ENCODE measurements at places on chromosomes 12 and 14.

- peaks cover 78% of the 10 kb centered on the region for H3K4me1 ChIP-seq
- H3K27ac ChIP-seq: peak overlapping the region; percentile 70
- no peaks in the 10 kb centered on the region for H3K27me3 ChIP-seq
- no peak overlapping the region for H3K4me3 ChIP-seq
- peak; percentile 77 for DNase-seq
Observed at GRCh38 chr12:104669089-104669721, 212.5 kb downstream of the CHST11 start.

DNA sequence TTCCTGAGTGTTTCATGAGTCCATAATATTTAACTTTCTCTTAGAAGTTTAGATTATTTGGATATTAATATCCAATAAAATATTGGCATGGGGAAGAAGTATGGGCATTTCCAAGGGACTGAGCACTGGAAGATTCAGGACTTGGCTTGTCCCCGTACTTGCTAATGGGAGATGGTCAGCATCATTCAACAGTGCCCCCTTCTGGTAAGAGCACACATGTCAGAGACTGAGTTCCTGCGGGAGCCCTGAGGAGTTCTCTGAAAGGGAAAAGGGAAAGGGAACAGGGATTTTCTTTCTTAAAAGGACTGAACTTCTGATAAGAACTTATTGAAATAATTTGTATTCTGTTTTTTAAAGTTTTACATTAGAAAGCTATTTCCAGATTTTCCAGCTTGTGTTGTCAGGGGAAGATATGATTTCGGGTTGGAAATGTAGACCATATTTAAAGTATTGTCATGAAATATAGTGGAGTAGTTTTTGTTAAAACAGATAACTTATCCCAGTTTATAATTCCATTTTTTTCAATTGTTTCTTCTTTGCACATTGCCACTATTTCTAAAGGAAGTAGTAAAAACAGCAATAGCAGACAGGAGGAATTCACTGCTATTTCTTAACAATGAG lies 59.8 kb upstream of the C12orf71 start:
- no peaks in the 10 kb centered on the region for H3K36me3 ChIP-seq
- DNase-seq: no peak

GRCh38 chr12:25455696-25456095 lies 97.4 kb downstream of the LMNTD1 start:
- H3K4me3 ChIP-seq: no peak overlapping the region
- no peaks in the 10 kb centered on the region for H3K4me1 ChIP-seq
- DNase-seq: no peak
- no peak overlapping the region for H3K27ac ChIP-seq
- H3K27me3 ChIP-seq: no peaks in the 10 kb centered on the region

- DNase-seq: no peak
- H3K36me3 ChIP-seq: no peaks in the 10 kb centered on the region
- H3K27ac ChIP-seq: no peak overlapping the region
- peaks cover 53% of the 10 kb centered on the region for H3K27me3 ChIP-seq
Observed at GRCh38 chr14:94180655-94181271, 6.6 kb downstream of the PPP4R4 start.

DNA sequence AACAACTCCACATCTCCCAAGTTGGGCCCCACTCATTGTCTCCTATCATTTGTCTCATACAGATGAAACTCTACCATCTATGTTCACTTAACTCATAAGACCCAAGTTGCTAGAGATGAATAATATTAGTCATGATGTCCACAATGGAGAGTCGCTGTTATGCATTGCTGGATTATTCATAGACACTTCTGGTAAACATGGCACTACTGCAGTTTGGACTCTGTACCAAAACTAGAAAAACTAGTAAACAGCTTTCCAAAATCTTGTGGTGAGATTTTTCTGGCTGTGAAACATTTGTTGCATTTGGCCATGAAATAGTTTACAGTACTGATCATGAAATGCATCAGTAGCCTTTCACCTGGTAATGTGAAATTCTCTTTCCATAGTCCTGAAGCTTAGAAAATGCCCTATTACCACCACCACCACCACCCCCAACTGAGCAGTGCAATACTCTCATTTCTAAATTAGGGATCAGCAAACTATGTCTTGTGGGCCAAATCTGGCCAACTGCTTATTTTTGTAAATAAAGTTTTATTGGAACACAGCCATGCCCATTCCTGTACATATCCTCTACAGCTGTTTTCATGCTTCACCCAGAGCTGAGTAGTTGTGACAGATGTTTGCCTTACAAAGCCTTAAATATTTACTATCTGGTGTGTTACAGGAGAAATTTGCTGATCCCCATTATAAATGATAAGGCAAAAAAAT lies 236.5 kb downstream of the DPF3 start:
- H3K4me1 ChIP-seq: no peaks in the 10 kb centered on the region
- no peaks in the 10 kb centered on the region for H3K27me3 ChIP-seq
- DNase-seq: no peak
- no peaks in the 10 kb centered on the region for H3K36me3 ChIP-seq
- H3K27ac ChIP-seq: no peak overlapping the region

- no peak for DNase-seq
- no peaks in the 10 kb centered on the region for H3K4me1 ChIP-seq
- H3K27ac ChIP-seq: no peak overlapping the region
- H3K36me3 ChIP-seq: no peaks in the 10 kb centered on the region
- no peaks in the 10 kb centered on the region for H3K27me3 ChIP-seq
- H3K4me3 ChIP-seq: no peak overlapping the region
Observed at GRCh38 chr12:70043490-70044138, 199.6 kb upstream of the CNOT2 start.

DNA sequence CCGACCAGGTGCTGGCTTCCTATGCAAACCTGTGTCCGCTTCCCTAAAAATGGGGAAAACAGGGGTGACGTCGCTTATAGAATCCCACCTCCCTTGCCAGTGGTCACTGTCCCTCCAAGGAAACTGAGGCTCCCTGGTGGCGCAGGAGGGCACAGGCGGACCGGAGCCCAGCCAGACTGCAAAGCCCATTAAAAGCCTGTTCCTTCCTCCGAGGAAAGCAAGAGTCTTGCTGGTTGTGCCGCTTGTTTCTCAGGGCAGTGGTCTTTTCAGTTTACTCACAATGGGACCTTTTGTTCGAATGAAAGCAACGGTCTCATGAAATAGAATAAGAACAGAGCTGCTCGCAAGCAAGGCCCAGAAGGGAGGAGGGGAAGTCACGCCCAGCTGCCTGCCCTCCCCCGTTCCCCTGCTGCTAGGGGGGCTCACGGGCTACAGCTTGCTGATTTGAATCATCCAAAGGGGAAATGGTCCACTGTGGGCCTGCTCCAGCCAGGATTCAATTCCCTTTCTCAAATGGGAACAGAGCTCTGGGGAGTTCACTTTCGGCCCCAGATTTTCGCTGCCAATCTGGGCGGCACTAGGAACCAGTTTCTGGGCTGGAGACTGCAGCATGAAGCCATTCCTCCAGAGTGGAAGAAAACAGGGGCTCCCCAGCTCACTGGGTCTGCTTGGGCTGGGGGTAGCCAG lies 4.6 kb upstream of the SELPLG start:
- peak overlapping the region; percentile 65 for H3K27ac ChIP-seq
- peaks cover 70% of the 10 kb centered on the region for H3K4me1 ChIP-seq
- DNase-seq: peak; percentile 72
- H3K4me3 ChIP-seq: no peak overlapping the region

DNA sequence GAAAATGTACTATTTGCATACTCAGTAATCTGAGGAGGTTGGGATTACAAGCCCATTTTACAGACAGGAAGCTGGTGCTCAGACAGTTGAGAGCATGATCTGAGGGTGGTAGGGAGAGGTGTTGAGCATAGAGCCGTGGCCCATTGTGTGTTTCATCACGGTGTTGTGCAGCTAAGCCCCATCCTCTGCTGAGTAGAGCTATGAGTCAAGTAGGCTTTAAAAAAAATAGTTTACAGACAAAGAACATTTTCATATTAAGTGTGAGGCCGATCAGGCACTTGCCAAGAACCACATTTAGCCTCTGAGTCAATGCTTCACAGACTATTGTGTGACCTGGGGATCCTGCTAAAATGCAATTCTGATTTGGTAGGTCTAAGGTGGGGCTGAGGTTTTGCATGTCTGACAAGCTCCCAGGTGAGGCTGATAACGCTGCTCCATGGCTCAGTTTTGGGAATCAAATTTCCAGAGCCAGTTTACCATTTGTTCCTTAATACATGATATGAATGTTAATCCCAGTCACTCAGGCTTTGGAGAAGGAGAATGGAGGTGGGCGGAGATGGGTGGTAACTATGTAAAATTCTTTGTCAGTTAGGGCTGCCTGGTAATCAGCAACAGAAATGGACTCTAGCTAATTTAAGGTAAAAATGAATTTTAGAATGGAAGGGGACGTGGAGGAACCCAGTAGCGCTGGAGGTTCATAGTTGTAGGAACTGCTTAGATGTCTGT lies 22.2 kb downstream of the ZNF664 start:
- peaks cover 10% of the 10 kb centered on the region for H3K4me1 ChIP-seq
- DNase-seq: no peak
- no peak overlapping the region for H3K27ac ChIP-seq

GRCh38 chr12:95446506-95446900 lies 27.4 kb upstream of the METAP2 start:
- peak overlapping the region; percentile 12 for H3K27ac ChIP-seq
- peak; percentile 74 for DNase-seq
- no peaks in the 10 kb centered on the region for H3K27me3 ChIP-seq
- no peaks in the 10 kb centered on the region for H3K36me3 ChIP-seq

DNA sequence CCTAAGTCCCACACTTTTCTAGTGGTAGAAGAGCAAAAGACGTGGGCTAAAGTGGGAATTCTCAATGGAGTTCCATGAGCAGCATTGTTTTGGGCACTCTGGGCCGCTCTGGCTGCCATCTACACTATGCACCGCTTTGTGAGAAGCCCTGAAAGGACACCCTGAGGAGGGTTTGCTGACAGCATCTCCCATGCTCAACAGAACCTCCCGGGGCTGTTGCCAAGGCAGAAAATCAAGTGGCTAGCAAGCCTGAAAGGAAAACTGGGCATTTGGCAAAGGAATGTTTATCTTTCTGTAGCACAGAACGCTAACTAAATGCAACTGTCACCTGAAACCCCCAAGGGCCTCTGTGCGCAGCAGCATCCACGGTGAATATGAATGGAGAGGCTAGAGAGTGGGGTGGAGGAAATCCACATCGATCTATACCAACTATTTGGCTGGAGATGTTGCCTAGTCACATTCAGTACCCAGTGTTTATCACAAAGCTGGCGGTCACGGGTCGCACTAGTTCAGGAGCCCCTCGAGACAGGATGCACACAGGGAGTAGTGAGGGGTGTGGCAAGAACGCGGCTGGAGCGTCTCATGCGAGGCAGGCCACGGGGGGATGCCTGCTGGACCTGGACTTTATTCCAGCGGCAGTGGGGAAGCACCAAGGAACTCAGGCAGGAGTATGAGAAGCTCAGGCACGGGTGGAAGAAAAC lies 14.2 kb downstream of the APPL2 start:
- H3K4me1 ChIP-seq: peaks cover 49% of the 10 kb centered on the region
- no peak for DNase-seq
- H3K27ac ChIP-seq: no peak overlapping the region
- H3K36me3 ChIP-seq: peaks cover 12% of the 10 kb centered on the region
- no peaks in the 10 kb centered on the region for H3K27me3 ChIP-seq

- H3K27ac ChIP-seq: no peak overlapping the region
- H3K27me3 ChIP-seq: no peaks in the 10 kb centered on the region
- no peak for DNase-seq
- no peaks in the 10 kb centered on the region for H3K4me1 ChIP-seq
Observed at GRCh38 chr12:67220065-67220464, 49.1 kb upstream of the CAND1 start.

DNA sequence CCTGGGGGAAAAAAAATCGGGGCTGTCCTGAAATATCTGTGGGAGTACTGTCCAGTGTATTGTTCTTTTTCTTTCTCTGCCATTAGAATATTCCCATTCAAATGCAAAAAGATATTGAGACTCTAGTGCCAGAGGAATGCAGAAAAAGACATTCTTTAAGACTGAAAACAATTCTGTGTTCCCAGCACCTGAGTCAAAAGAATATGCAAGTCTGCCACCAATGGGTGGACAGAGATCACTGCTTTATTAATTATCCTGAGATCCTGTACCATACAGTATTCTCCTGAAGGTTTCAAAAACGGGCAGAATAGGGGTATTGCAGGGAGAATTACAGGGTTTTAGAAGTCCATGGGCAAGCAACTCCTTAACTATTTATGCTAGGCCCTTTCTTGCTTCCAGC lies 361.8 kb downstream of the C12orf50 start:
- no peak overlapping the region for H3K4me3 ChIP-seq
- no peak for DNase-seq
- H3K27me3 ChIP-seq: no peaks in the 10 kb centered on the region
- H3K27ac ChIP-seq: no peak overlapping the region
- H3K36me3 ChIP-seq: no peaks in the 10 kb centered on the region

DNA sequence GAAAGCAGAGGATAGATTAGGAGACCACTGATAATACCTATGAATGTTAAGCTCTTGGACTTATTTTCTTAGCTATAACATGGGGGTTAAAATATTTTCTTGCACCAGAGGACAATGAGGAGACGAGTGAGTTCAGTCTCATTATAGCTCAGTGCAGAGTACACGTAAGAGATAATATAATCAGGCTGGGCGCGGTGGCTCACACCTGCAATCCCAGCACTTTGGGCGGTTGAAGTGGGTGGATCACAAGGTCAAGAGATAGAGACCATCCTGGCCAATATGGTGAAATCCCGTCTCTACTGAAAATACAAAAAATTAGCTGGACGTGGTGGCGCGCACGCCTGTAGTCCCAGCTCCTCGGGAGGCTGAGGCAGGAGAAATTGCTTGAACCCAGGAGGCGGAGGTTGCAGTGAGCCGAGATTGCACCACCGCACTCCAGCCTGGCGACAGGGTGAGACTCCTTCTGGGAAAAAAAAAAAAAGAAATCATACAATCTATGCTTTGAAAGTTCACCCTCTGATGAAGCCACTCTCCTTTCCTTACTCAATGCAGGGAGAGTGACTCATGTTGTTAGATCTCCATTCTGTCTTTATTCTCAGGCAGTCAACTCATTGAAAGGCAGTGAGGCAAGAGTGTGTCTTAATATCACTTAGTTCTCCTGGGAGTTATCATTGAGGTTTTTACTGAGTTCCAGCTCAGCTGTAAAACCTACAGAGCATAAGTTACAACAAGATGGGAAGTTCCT lies 134.2 kb downstream of the SYNE2 start:
- H3K4me3 ChIP-seq: no peak overlapping the region
- H3K36me3 ChIP-seq: peaks cover 1% of the 10 kb centered on the region
- no peaks in the 10 kb centered on the region for H3K4me1 ChIP-seq
- H3K27me3 ChIP-seq: no peaks in the 10 kb centered on the region
- DNase-seq: no peak

Measured in upper lobe of right lung (tissue), 1 donor.